ENCODE measurements at places on chromosomes 7 and 10.

DNA sequence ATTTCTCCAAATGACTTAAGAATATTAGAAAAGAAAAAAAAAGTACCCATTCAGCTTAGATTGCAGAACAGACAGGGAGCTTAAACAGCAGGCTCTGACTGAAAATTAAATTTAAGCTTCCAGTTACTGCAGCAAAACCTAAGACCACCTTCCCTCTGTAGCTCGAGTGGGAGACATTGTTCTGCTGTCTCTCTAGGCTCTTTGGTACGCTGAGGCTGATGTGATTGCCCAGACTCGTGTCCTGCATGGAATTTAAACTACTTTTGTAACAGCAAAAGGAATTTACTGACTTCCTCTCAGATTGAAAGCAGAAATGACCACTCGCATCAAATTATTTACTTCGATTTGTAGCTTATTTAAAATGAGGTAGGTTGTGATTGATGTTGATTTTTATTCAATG, 124.6 kb downstream of the LRRTM3 start:
- DNase-seq, result no peak

DNA sequence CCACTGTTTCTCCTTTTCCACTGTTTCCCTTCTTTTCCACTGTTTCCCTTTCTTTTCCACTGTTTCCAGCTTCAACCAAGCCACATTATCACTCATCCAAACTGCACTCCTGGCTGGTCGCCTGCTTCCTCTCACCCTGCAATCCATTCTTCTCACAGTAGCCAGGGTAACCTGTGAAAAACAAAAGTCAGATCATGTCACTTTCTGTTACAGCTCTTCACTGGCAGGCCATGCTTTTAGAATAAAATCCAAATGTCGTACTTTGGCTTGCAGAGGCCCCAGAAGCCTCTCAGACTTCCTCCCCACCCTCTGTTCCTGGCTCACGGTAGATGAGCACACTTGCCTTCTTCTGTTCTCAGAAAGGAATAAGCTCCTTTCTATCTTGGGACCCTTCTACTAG, 33.9 kb downstream of the STARD3NL start:
- no peak for DNase-seq

- no peak for DNase-seq
Measured at GRCh38 chr10:74859546-74859945, 33.1 kb downstream of the KAT6B start.

DNA sequence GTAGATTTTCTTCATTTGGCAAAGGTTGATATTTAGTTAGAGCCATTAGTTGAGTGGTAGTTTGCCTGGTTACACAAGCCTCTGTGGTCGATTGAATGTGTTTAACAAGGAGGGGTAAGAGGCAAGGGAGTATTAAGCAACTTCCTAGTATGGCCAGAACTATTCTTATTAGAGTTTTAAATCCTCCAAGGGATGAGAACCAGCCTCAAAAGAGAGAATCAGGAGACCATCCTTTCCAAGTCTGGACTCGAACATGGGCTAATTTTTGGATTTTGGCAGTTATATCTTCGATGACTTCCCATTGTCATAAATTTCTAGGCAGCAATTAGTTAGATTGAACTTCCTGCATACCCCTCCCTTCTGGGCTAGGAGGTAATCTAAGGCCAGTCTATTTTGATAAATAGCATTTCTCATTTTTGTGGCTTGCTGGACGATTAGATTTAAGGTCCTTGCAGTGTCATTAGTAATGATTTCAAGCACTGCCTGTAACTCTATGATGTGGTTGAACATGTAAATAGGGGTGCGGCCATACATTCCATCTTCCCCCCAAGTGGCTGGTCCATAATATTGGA, 219.5 kb upstream of the KCND2 start:
- DNase-seq, result no peak

- no peak for DNase-seq
Measured at GRCh38 chr7:81882086-81882485, 112.2 kb upstream of the HGF start.

GRCh38 chr7:65006094-65006992, at the start of gene ERV3-1:
TSS of gene ERV3-1 (minus strand) at chr7:65006687. CDS start at chr7:64993026, 13,661 bp downstream.
- DNase-seq, result peak; percentile 93

DNA sequence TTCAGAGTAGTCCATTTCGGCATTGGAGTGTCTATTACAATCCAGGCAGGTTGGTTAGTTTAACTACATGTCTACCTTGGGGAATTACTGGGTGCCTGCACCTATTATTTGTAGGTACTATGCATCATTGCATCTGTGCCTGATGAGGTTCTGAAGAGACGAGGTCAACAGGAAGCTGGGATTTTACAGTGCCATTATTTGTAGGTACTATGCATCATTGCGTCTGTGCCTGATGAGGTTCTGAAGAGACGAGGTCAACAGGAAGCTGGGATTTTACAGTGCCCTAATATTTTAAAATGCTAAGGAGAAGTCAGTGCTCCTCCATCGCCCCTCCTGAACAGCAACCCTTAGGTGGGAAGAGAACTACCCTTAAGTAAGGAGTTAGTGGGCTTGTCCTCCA, 41.7 kb downstream of the NPY start:
- no peak for DNase-seq

DNA sequence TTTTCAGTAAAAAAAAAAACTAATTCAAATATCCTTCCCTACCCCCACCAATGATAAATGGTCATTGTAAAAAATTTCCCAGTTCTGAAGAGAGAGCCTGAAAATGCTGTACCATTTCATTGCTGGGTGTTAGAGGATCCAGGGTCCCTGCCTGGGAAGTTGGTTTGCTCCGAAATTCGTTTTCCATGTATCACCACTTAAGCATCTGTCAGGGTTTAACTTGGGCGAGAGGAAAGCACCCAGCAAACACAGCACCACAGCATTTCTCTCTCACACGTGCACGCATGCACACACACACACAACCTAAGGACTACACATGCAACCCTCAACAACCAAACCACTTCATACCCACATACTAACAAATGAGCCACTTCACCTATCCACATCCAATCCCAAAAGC, 42.1 kb upstream of the EMX2 start:
- no peak for DNase-seq

DNA sequence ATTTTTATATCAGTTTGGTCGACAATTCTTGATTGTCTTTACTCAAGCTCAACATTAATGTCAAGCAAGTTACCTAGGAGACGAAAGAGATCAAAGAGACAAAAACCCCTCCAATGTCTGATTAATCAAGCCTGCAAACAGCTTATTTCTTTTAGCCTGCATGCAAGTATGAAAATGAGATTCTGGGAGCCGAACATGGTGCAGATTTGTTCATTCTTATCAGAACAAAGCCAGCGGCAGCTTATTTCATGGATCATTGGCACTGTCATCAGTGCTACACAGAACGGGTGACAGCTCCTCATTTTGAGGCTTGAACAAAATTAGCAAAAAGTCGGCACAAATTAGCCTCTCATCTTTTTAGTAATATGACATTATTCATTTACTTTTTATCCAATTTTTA, 26.5 kb downstream of the FAM204A start:
- DNase-seq, result no peak

DNA sequence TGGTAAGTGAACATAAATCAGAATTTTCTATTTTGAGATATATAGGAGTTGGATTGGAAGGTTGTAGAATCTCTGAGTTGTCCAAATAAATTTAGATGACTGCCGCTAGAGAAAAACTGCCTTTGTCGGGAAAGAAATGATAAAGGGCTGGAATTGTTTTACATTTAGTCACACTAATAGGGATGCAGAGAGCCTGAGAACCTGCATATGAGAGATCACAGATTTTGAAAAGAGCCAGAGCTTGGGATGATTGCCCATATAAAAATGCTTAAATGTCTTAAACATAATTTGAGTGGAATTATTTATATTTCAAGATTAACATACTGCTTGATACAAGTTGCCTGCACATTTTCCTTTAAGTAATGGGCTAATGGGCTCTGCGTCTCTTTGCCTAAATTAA, 660.5 kb downstream of the NRG3 start:
- DNase-seq, result no peak

GRCh38 chr10:97003151-97003803, 171.2 kb downstream of the LCOR start:
- no peak for DNase-seq

DNA sequence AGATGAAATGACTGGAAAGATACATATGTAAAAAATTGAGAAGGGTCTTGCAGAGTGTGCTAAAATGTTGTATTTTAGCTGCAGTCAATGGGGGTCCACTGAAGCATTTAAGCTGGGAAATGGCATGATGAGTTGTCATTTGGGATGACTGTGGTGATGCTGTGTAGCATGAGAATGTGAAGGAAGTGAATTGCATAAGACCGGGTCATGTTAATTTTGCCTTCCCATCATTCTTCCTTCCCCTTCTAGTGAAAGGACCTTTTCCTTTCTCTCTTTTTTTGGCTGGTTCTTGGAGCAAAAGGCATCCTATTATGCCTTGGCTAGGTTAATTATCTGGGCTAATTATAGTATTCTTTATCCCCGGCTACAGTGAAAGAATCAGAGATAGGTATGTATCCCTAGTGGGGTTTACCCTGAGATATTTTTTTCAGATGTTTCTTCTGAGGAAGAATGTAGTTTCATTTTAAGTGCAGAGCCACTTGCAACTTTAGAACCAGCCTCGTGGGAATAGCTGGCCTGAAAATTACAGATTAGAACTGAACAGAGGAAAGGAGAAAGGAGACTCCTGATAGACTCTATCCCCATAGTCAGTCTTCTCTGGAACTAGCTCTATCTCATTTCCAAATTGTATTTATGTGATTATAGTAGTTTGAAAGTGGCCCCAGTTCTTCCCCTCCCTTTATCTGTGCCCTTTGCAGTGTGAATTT, 93.6 kb downstream of the HGF start:
- DNase-seq, result no peak

GRCh38 chr10:73886085-73886529, 11.8 kb upstream of the CAMK2G start:
- DNase-seq, result peak; percentile 63

DNA sequence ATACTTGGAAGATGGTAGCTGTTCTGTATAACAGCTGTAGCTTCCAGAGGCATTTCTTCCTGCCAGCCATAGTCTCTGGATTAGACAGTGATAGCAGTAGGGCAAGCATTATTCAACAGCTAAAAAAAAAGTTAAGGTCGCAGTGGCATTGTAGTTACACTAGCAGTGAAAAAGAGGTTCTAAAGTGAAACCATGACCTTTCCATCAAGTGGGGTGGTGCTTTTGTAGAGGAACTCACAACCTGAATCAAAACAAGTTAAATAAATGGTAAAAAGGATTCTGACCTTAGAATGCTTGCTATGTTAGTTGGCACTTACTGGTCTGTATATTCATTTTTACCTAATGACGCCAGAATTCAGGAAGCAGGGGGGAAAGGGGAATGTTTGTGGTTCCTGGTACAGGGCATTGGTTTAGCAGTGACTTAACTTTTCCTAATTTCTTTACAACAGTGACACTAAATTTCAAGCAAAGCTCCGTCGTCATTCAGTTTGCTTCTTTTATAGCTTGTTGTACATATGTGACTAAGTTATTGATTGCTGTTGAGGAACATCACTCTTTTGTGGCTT, 55.0 kb downstream of the GBF1 start:
- no peak for DNase-seq

GRCh38 chr7:141911391-141911790, 4.8 kb upstream of the OR9A4 start:
- no peak for DNase-seq

DNA sequence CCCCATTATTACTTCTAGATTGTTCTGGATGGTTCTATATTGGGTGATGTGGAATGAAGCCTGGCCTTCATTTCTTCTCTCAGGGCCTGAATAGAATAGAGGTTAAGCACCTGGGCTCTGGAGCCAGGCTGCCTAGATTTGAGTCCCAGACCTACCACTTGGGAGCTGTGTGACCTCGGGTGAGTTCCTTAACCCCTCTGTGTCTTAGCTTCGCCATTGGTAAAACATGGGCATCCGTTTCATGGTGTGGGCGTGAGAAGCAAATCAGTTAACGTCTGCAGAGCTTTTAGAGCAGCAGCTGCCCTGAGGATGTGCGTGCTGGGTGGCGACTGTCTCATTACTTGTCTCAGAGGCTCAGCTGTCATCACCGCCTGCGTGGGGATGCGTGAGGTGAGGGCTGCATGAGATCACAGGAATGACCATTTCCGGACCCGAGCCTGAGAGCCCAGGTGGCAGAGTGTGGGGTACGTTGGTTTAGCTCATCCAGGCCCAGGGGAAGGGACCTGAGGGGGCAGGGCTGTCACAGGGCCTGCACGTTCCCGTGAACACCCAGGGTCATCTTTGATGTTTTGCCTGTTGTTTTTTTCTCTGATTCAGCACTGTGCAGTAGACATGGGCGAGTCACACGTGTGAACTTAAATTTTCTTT, 9.7 kb downstream of the AGAP3 start:
- peak; percentile 55 for DNase-seq

DNA sequence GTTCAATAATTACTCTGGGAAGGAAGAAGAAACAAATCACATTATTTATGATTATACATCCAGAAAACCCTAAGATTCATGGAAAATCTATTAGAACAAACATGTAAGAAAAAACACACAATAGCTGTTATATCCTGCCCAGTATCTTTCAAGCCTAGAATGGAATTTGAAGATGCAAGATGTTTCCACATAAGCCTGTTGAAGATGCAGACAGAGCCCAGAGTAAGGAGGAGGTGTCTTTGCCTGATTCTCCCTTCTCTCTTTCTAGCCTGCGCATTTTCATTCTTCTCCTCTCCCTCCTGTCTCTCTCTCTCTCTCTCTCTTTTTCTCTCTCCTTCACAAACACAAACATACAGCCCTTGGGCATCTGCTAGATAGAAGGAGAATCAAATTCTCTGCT, 170.1 kb upstream of the INHBA start:
- no peak for DNase-seq

DNA sequence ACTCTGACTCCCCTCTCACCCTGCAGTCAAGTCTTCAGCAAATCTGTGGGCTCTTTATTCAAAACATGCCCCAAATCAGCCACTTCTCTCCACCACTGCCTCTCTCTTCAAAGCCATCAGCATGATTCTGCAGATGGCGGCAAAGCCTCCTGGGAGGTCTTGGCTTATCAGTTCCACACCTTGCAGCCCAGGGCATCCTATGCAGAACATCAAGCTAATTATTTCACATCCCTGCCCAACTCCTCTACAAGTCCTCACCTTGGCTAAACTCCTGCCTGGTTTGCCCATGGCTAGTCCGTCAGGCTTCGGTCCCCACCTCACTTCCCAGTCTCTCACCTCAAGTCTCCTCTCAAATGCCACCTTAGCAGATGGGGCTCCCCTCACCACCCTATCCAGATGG, 70.2 kb downstream of the PIP4K2A start:
- no peak for DNase-seq

DNA sequence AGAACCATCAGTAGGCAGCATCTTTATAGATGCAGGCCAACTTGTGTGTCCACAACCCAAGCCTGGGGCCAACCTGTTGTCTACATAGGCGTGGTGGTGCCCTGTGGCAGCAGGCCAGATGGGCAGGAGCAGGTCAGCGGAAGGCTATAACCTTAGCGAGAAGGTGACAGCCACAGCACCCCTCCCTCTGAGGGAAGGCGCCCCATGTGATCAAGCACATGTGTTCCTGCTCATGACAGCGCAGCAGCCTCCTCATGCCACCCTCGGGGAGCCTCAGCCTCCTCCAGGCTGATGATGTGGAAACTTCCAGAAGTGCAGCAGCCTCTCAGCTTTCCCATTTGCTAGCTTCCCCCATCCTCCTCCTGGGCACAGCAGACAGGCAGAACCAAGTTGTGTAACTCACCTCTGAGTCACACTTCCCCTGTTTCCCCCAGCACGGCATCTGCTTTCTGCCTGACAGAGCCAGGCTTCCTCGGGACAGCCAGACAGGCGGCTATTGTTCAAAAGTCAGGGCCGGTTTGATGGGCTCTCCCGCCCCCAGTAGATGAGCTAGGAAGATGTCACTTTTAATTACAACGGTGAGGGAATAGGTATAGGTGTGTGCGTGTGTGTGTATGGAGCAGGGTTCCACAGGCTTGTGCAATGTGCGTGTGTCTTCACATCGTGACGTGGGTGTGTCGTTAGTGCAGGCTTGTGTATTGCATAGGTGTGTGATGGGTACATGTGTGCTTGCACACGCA, 312.0 kb upstream of the ZMIZ1 start:
- DNase-seq, result no peak

All from central memory CD4-positive, alpha-beta T cell (primary cell).